ENCODE measurements at places on chromosomes 13 and 19.

DNA sequence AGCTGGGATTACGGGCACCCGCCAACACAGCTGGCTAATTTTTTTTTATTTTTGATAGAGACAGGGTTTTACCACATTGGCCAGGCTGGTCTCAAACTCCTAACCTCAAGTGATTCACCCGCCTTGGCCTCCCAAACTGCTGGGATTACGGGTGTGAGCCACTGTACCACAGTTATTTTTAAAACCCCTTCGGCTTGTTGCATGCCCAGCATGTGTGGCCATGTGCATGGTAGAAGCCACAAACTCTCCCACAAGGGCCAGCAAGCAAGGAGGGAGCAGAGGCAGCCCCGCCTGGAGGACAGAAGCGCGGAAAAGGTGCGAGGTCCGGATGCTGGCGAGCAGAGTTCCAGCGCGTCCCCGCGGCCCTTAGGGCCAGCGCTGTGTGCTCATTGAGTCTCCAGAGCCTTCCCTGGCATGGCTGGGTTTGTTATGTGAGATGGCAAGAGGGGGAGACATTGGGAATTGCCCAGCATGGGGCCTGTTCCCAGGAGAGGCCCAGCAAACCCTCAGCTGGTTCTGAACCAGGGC lies 12.9 kb downstream of the THOP1 start:
- DNase-seq, result no peak

DNA sequence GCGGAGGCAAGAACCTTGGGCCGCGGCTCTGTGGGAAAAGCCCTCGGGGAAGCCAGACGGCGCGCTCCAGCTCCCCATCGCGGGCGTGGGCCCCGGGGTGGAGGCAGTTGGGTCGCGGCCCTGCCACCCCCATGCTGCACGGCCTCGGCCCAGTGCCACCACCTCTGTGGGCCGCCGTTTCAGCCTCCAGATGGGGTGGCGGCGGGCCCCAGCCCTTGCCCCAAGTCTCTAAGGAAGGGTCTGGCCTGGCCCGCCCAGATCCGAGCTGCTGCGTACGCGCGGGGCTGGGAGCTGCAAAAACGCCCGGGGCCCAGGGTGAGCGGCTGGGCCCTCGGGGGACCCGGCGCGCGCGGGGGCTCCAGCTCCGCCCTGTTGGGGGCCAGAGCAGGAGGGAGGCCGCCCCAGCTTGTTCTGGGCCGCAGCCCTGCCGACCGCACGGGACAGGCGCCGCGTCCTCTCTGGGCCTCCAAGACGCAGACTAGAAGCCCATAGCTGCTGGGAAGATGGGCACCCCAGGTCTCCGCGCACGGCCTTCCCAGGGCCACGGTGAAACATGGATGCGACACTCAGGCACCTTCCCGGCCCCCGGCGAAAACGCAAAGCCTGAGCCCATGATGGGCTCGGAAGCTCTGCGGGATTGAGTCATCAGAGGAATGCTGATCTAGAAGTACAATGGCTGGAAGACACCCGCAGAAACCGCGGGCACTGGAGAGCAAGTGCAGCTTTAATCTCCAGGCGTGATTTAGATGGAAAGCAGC lies 110.1 kb downstream of the KCTD15 start:
- DNase-seq, result no peak

- DNase-seq, result no peak
Observed at GRCh38 chr19:44539236-44539826, 9.9 kb upstream of the CEACAM20 start.

DNA sequence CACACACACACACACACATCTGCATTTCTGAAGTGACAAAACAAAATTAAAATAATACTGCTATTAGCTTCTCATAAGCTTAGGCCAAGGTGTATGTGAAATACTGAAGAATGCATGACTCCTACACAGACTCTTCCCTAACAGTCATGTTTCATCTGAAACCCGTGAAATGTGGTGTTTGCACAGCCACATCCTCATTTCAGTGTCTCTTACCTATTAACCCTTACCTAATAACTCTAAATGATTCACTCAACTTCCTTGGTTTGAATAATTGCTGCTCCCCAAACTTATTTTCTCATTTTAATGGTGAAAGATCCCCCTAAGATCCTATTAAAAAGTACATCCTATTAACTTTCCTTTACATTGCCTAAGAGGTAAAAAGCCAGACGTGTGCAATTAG lies 117.6 kb downstream of the MIPEP start:
- no peak for DNase-seq

- DNase-seq, result no peak
Observed at GRCh38 chr13:100490692-100491091, 97.9 kb downstream of the GGACT start.

Measured in stimulated activated CD4-positive, alpha-beta T cell treated with anti-CD3 and anti-CD28 coated beads, TNF-alpha, amount 100 ng/mL, for 24 hours (primary cell).